ENCODE measurements at places on chromosomes 6 and 20.

- peaks cover 25% of the 10 kb centered on the region for H3K27me3 ChIP-seq
- H3K36me3 ChIP-seq: no peaks in the 10 kb centered on the region
Observed at GRCh38 chr6:29009358-29009757, 4.2 kb upstream of the ZNF311 start.

DNA sequence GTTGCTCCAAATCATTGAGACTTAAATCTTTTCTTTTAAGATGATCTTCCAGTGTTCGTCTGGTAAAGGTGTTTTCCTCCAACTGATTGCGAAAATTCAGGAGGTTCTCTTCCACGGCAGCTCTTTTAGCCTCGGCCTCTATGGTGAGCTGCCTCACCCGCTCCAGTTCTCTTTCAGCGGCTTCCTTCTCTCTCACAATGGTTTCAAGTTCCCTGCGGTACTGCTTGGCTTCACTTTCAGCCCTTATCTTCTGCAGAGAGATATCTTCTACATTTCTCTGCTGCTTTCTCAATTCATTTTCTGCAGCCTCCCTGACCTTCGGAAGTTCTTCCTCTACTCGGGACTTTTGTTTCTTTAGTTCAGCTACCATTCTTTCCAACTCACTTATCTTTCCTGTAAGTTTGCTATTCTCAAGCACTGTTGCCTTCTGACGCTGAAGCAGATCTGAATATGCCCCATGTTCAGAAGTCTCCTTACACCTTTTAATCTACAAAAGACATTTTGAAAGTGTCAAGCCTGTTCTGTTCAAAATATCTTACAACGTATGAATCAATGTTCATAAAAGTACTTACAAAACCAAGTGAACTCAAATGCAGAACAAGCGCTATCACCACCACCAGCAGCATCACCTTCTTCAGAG lies 22.3 kb downstream of the DST start:
- no peak for DNase-seq
- H3K36me3 ChIP-seq: peaks cover 59% of the 10 kb centered on the region
- no peaks in the 10 kb centered on the region for H3K4me1 ChIP-seq
- H3K4me3 ChIP-seq: no peak overlapping the region

DNA sequence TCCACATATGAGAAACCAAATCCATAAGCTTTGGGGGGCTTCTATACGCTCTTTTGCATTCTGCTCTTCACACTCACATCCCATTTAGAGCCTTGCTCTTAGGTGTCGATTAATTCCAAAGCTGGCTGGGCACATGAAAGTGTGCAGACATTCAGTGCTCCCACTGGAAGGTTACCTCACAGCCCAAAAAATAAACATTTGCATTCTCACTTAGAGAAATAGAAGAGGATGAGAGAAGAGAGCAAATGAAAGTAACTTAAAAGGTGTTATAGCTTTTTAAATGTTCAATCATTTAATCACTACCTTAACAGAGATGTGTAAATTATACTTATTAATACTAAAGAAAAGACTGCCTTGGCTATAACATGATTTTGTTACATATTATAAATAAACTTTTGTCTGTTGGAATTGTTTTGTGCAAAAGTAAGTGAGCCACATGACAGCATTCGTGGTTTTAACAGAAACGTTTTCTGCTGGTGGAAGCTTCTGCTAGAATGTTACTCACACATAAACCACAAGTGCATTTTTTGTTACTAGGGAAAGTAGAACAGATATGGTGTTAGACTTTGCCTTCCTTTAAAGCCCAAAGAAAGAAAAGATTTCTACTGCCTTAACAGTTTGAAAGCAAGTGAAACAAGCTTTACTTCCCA lies 116.7 kb downstream of the SIM1 start:
- H3K4me3 ChIP-seq: no peak overlapping the region
- H3K27me3 ChIP-seq: no peaks in the 10 kb centered on the region
- H3K27ac ChIP-seq: no peak overlapping the region
- H3K36me3 ChIP-seq: no peaks in the 10 kb centered on the region

DNA sequence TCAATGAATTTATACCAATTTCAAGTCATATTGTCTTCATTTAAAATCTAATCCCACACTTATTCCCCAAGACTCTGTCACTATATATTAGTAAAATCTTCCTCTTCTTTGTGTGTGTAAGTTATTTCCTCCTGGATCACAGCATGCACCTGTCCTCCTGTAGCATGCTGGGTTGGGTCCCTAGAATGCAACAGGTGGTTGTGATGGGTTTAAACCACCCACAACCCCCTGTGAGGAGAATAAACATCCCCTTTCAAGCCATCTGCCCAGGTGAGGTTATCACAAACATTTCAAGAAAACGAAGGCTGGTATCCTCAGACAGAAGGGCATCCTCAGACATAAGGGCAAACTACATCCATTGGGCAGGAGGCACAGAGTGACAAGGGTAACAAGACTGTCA lies 26.4 kb downstream of the DZANK1 start:
- no peaks in the 10 kb centered on the region for H3K4me1 ChIP-seq
- H3K4me3 ChIP-seq: no peak overlapping the region
- H3K36me3 ChIP-seq: no peaks in the 10 kb centered on the region
- H3K27me3 ChIP-seq: no peaks in the 10 kb centered on the region
- no peak overlapping the region for H3K27ac ChIP-seq
